WTC11 (cell line): ENCODE measurements at places on chromosomes 3 and 15. TPM values are rescaled to one million over a fixed set of nuclear protein-coding genes. Genes with fewer than 3 reads are reported as not detected.

Gene HIGD2B
- 0.18 TPM in 1 of 3 replicates, not detected in the others for total RNA-seq

Gene GPR27
- total RNA-seq: 14.7 to 16.4 TPM (median 14.8 TPM) in 3 replicates

Gene LRRC31
- not detected in 3 replicates for total RNA-seq

Gene TLE3
- 66.8 to 78.7 TPM (median 68.0 TPM) in 3 replicates for total RNA-seq

Gene ROPN1
- not detected in 3 replicates for total RNA-seq

GRCh38 chr15:38671675-38672254 is 107.2 kb upstream of the RASGRP1 start:
- H3K27me3 ChIP-seq: no peaks in the 10 kb centered on the region; the same call in 1 of the 2 replicates
- H3K36me3 ChIP-seq: no peaks in the 10 kb centered on the region
- no peak for DNase-seq

DNA sequence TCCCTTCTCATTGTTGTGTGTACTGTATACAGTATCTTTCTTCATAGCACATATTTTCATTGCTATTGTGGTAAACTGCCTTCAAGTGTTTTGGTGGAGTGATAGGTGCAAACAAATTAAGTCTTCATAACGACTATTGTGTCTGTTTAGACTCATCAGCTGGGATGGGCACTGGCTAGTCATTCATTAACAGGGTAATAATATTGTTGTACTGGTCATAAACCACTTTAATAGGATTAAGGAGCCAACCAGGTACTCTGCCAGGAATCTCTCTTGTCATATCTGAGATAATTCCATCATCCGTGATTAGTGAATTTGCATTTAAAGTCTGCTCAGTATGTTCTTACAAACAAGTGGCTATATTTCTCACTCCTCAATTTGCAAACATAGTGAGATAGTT is 10.2 kb upstream of the TMEM45A start:
- peaks cover 3% of the 10 kb centered on the region for H3K27me3 ChIP-seq
- no peak overlapping the region for H3K4me3 ChIP-seq
- H3K36me3 ChIP-seq: peaks cover 8% of the 10 kb centered on the region
- DNase-seq: no peak
- H3K4me1 ChIP-seq: peaks cover 5% of the 10 kb centered on the region; the same call in 1 of the 2 replicates

- no peak for DNase-seq
- H3K27ac ChIP-seq: peak overlapping the region; percentile 4; the same call in 1 of the 2 replicates
- H3K4me3 ChIP-seq: no peak overlapping the region
- H3K4me1 ChIP-seq: no peaks in the 10 kb centered on the region
These were observed 44.0 kb downstream of the PSMD6 start for GRCh38 chr3:63979093-63979885.

DNA sequence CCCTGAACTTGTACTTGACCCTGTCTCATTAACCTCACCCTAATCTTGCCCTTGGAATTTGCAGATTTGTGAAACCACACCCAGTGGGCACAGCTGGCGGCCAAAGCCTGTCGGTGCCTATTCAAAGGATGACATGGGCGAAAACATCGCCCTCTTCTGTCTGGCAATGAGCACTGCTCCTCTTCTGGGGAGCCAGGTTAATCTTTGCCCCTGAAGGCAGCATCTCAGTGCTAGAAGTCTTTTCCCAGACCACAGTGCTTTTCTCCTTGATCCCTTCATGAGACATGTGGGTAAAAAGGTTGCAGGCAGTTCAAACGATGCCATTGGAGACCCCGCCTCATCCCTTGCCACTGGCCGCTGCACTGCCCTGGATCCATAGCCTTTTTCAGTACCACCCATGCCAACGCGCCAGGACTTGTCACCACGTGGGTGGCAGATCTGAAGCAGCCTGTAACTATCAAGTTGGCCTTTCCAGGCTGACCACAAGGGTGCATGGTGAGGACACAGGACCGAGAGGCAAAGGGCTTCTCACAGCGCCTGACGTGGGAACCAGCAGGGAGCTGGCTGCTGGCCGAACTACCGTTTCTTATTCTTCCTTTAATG is 6.5 kb upstream of the DNASE1L3 start:
- H3K36me3 ChIP-seq: no peaks in the 10 kb centered on the region
- peak overlapping the region; percentile 46 for H3K4me3 ChIP-seq
- peak overlapping the region; percentile 71; the same call in 1 of the 2 replicates for H3K27ac ChIP-seq
- DNase-seq: peak; percentile 78

DNA sequence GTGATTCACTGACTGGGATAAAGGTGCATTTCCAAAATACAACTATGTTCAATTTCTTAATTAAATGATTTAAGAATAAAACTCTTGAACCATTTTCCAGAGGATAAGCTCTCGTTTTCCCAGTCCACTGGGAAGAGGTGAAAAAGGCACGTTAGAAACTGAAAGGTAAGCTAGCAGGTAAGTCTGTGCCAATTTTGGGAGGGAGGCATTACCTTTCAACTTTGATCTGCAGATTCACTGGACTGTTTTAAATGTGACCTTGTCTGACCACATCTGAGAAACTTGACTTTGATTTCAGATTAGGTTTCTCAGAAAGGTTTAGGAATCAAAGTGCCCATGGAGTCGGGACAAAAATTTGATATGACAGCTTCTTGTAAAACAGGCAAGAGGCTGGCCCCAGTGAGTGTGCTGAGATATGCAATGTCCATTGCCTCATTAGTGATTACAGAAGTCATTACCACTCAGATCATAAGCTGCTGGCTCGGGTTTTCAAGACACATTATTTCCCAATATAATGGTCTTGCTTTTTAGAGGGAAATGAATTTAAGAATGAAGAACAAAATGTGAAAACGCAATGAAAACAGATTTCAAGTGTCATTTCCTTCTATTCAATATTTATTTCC is 118.8 kb downstream of the ADAMTS9 start:
- peaks cover 1% of the 10 kb centered on the region for H3K4me1 ChIP-seq
- no peaks in the 10 kb centered on the region; the same call in 1 of the 2 replicates for H3K27me3 ChIP-seq
- H3K27ac ChIP-seq: no peak overlapping the region
- no peaks in the 10 kb centered on the region for H3K36me3 ChIP-seq
- no peak for DNase-seq
- no peak overlapping the region for H3K4me3 ChIP-seq

DNA sequence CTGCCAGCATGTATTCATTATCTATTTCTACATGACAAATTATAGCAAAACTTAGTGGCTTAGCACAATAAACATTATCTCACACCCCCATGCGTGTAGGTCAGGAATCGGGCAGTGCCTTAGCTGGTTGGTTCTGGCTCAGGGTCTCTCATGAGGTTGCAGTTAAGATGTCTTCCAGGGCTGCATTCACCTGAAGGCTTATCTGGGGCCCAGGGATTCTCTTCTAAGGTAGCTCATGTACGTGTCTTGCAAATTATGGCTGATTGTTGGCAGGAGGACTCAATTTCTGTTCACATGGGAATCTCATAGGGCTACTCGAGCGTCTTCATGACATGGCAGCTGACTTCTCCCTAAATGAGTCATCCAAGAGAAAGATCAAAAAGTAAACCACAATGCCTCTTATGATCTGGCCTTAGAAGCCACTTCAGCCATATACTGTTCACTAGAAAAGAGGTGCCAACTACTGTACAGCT is 42.9 kb upstream of the TSC22D2 start:
- no peak for DNase-seq
- H3K4me3 ChIP-seq: no peak overlapping the region
- no peak overlapping the region for H3K27ac ChIP-seq
- H3K27me3 ChIP-seq: no peaks in the 10 kb centered on the region
- H3K4me1 ChIP-seq: peaks cover 10% of the 10 kb centered on the region
- H3K36me3 ChIP-seq: no peaks in the 10 kb centered on the region

GRCh38 chr3:38630606-38631005 is 18.9 kb downstream of the SCN5A start:
- no peak overlapping the region for H3K27ac ChIP-seq
- no peaks in the 10 kb centered on the region; the same call in 1 of the 2 replicates for H3K27me3 ChIP-seq
- H3K4me1 ChIP-seq: peaks cover 8% of the 10 kb centered on the region

DNA sequence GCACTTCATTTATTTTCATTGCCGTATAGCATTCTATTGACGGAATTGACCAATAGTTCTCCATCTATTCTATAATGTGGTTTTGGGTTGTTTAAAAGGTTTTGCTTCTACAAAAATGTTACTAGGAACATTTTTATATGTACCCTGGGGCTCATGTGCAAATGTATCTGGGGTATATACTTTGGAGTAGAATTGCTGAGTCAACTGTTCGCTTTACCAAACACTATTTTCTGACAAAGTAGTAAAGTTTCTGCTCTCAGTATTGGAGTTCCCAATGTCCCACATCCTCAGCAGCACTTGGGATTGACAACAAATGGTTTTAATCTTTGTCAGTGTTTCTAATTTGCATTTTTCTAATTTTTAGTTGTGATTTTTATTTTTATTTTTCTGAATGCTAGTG is 602.6 kb downstream of the MCTP2 start:
- no peaks in the 10 kb centered on the region for H3K27me3 ChIP-seq
- peaks cover 5% of the 10 kb centered on the region; the same call in 1 of the 2 replicates for H3K36me3 ChIP-seq
- no peak overlapping the region for H3K27ac ChIP-seq

GRCh38 chr15:36886191-36886590 is 214.2 kb downstream of the MEIS2 start:
- DNase-seq: no peak
- peak overlapping the region; percentile 67 for H3K4me3 ChIP-seq
- peaks cover 68% of the 10 kb centered on the region for H3K4me1 ChIP-seq
- peaks cover 100% of the 10 kb centered on the region for H3K27me3 ChIP-seq

- H3K4me1 ChIP-seq: peaks cover 6% of the 10 kb centered on the region
- no peaks in the 10 kb centered on the region for H3K27me3 ChIP-seq
- DNase-seq: no peak
- peaks cover 3% of the 10 kb centered on the region for H3K36me3 ChIP-seq
- H3K4me3 ChIP-seq: no peak overlapping the region
These were observed 123.1 kb upstream of the BHLHE40 start for GRCh38 chr3:4856136-4856535.
